Nephron progenitor cell (in vitro differentiated cells): ENCODE measurements at places on chromosomes 12 and 14.
A peak's percentile ranks its signal among the peaks of the same experiment; 100 is the strongest.

- H3K36me3 ChIP-seq, result no peaks in the 10 kb centered on the region
- DNase-seq, result no peak
- H3K27me3 ChIP-seq, result peaks cover 4% of the 10 kb centered on the region
These were observed 56.4 kb downstream of the GLT1D1 start for GRCh38 chr12:128909653-128910052.

DNA sequence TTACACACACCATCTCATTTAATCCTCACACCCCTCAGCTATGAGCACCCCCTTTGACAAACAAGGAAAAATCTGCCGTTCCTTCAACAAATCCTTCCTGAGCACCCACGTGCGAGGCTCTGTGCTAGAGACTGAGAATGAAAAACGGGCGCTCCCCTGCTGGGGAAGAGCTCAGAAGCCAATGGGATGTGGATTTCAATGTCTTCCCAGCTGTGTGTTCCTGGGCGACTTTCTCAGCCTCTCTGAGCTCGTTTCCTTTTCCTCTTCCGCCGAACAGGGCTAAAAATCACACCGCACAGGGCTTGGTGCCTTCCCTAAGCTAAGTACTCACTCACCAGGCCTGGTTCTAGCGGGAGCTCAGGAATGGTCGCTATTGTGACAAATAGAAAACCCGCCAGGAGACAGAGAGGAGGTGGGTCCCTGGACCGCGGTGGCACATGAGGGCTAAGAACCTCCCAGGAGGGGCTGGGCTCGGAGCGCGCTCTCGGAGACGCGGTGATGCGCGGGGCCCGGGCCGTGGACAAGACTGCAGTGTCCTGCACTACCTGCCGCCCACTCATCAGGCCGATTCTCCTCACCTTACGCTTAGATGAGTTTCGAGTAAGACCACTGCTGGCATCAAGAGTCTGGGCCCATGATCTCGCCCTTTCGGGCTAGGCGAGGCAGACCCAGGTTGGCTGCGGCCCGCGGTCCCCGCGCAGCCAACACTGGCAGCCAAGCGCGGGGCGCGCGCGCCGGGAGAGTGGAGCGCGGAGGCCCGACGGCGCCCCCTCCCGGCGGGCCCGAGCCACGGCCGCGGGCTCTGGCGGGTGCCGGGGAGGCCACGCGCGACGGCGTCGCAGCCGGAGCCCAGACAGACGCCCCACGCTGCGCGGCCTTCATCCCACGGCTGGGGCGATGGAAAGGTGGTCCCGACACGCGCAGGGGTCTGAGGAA, 17.0 kb downstream of the ZDHHC22 start:
- DNase-seq, result peak; percentile 65
- H3K27me3 ChIP-seq, result peaks cover 83% of the 10 kb centered on the region
- peaks cover 19% of the 10 kb centered on the region for H3K4me1 ChIP-seq
- H3K4me3 ChIP-seq, result peak overlapping the region; percentile 76

DNA sequence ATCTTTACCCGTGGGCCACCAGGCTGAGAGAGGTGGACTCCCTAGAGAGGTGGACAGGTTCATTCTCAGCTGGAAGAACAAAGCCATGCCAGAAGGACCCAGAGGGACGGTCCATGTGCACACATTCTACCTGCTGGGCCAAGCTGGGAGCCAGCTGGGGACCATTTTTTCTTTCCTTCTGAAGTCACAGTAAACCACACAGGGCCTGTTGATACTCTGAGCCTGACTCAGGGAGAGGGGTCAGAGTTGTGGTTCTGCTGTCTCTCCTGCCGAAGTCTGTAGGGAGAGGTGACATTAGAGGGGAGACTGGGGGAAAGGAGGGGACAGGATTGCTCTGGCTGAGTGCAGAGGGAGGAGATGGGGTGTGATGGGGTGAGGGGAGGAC, 148.6 kb downstream of the TSPAN9 start:
- H3K4me1 ChIP-seq, result peaks cover 68% of the 10 kb centered on the region
- DNase-seq, result no peak

GRCh38 chr14:23648764-23649460, 12.7 kb downstream of the DHRS2 start:
- H3K27me3 ChIP-seq, result peaks cover 36% of the 10 kb centered on the region
- no peak overlapping the region for H3K4me3 ChIP-seq
- H3K36me3 ChIP-seq, result no peaks in the 10 kb centered on the region
- no peak for DNase-seq
- no peak overlapping the region for H3K27ac ChIP-seq

DNA sequence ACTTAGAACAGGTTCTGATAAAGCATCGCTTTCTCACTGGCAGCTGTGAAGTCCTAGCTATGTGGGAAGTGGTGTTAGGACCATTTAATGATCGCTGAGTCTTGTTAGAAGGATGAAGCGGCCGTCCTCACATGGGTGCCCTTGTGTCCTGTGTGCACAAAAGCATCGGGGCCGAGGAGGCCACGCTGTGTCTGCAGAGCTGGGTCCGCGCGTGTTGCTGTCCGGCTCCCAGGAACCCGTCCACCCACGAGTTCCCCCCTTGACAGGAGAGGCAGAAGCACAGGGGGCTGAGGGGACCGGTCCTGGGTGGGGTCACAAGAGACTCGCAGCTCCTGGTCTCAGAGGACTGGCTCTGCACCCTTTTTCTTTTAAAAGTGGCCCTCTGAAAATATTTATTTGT, 90.4 kb downstream of the ADGRD1 start:
- peak overlapping the region; percentile 71 for H3K27ac ChIP-seq
- DNase-seq, result no peak
- peaks cover 62% of the 10 kb centered on the region for H3K4me1 ChIP-seq
- no peaks in the 10 kb centered on the region for H3K36me3 ChIP-seq
- no peak overlapping the region for H3K4me3 ChIP-seq

- peaks cover 10% of the 10 kb centered on the region for H3K27me3 ChIP-seq
- DNase-seq, result peak; percentile 24
- no peaks in the 10 kb centered on the region for H3K36me3 ChIP-seq
- H3K27ac ChIP-seq, result no peak overlapping the region
- no peak overlapping the region for H3K4me3 ChIP-seq
These were observed 55.7 kb upstream of the BCL11B start for GRCh38 chr14:99327458-99328250.

DNA sequence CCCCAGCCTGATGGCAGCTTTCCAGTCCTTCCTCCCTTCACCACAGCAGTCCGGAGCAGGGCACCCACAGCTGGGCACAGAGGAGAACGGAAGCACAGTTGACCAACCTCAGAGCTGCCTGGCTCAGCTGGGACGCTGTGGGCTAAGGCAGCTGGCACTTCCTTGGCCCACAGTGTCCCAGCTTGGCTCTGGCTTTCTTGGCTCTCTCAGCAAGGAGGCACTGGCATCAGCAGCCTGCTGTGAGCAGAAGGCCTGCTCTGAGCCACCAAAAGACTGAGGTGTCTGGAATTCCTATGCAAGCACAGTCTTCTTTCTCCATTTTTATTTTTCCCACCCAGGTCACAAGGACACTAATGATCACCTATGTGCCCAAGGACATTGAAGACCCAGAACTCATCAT, 32.6 kb downstream of the NGB start:
- no peak overlapping the region for H3K27ac ChIP-seq
- H3K27me3 ChIP-seq, result peaks cover 35% of the 10 kb centered on the region
- H3K4me3 ChIP-seq, result no peak overlapping the region
- no peaks in the 10 kb centered on the region for H3K4me1 ChIP-seq

- peak overlapping the region; percentile 99 for H3K4me3 ChIP-seq
- H3K27me3 ChIP-seq, result no peaks in the 10 kb centered on the region
- peaks cover 53% of the 10 kb centered on the region for H3K4me1 ChIP-seq
- peaks cover 39% of the 10 kb centered on the region for H3K36me3 ChIP-seq
These were observed 1.5 kb downstream of the TRIAP1 start for GRCh38 chr12:120444676-120445075.

- no peak for DNase-seq
- peaks cover 3% of the 10 kb centered on the region for H3K27me3 ChIP-seq
- H3K4me3 ChIP-seq, result no peak overlapping the region
- no peaks in the 10 kb centered on the region for H3K36me3 ChIP-seq
- no peak overlapping the region for H3K27ac ChIP-seq
- H3K4me1 ChIP-seq, result no peaks in the 10 kb centered on the region
These were observed 80.0 kb upstream of the SLC8A3 start for GRCh38 chr14:70268760-70269159.

- peaks cover 52% of the 10 kb centered on the region for H3K4me1 ChIP-seq
- no peak overlapping the region for H3K4me3 ChIP-seq
- H3K36me3 ChIP-seq, result no peaks in the 10 kb centered on the region
- DNase-seq, result no peak
- H3K27ac ChIP-seq, result peak overlapping the region; percentile 5
These were observed 129.2 kb upstream of the ARHGAP5 start for GRCh38 chr14:31947680-31948595.

DNA sequence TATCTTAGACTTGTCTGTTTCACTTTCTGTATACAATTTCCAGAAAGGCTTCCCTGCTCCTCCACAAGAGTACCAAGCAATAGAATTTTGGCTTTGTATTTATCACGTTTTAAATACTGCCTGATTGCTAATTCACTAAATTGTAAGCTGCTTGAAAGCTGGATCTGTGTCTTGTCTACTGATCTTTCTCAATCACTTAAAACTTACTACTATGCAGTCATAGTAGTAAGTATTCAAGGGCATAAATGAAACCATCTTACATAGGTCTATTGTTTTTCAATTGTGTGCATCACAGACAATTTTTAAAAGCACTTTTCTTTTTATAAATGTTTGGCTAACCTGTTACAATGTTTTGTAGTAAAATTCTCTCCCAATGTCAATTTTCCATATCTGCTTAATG, 1.2 kb upstream of the GLIPR1L2 start:
- H3K4me3 ChIP-seq, result peak overlapping the region; percentile 88
- peaks cover 5% of the 10 kb centered on the region for H3K36me3 ChIP-seq
- H3K27me3 ChIP-seq, result peaks cover 7% of the 10 kb centered on the region
- DNase-seq, result no peak
- H3K27ac ChIP-seq, result no peak overlapping the region
- H3K4me1 ChIP-seq, result peaks cover 28% of the 10 kb centered on the region

GRCh38 chr14:36085861-36086260, 90.7 kb downstream of the PTCSC3 start:
- H3K4me3 ChIP-seq, result no peak overlapping the region
- no peaks in the 10 kb centered on the region for H3K36me3 ChIP-seq
- peaks cover 20% of the 10 kb centered on the region for H3K4me1 ChIP-seq
- peaks cover 25% of the 10 kb centered on the region for H3K27me3 ChIP-seq

- peaks cover 7% of the 10 kb centered on the region for H3K4me1 ChIP-seq
- no peak overlapping the region for H3K4me3 ChIP-seq
- H3K36me3 ChIP-seq, result no peaks in the 10 kb centered on the region
- peak overlapping the region; percentile 50 for H3K27ac ChIP-seq
These were observed 203.1 kb downstream of the KIF21A start for GRCh38 chr12:39239490-39240486.

- peaks cover 53% of the 10 kb centered on the region for H3K4me1 ChIP-seq
- peaks cover 4% of the 10 kb centered on the region for H3K27me3 ChIP-seq
- peaks cover 46% of the 10 kb centered on the region for H3K36me3 ChIP-seq
- H3K27ac ChIP-seq, result peak overlapping the region; percentile 55
These were observed 16.1 kb upstream of the DUSP6 start for GRCh38 chr12:89368391-89368790.

DNA sequence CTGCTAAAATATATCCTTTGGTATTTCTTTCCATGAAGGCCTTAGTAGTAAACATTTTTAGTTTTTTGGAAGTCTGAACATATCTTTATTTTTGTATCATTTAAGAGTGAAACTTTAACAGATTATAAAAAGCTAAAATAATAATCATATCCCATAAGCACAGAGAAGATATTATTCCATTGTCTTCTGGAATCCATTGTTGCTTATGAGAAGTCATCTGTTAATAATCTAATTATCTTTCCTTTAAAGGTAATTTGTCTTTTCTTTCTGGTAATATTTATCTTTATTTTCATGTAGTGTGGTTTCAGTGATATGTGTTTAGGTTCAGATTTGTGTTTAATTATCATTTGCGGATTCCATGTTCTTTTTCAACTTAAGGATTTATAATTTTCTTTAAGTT, 261.7 kb downstream of the MSRB3 start:
- H3K27ac ChIP-seq, result no peak overlapping the region
- peaks cover 42% of the 10 kb centered on the region for H3K36me3 ChIP-seq
- no peak overlapping the region for H3K4me3 ChIP-seq
- H3K27me3 ChIP-seq, result peaks cover 5% of the 10 kb centered on the region
- DNase-seq, result no peak

- H3K36me3 ChIP-seq, result no peaks in the 10 kb centered on the region
- no peaks in the 10 kb centered on the region for H3K4me1 ChIP-seq
- no peak overlapping the region for H3K27ac ChIP-seq
- peaks cover 9% of the 10 kb centered on the region for H3K27me3 ChIP-seq
These were observed 261.5 kb downstream of the SUDS3 start for GRCh38 chr12:118637767-118638370.

DNA sequence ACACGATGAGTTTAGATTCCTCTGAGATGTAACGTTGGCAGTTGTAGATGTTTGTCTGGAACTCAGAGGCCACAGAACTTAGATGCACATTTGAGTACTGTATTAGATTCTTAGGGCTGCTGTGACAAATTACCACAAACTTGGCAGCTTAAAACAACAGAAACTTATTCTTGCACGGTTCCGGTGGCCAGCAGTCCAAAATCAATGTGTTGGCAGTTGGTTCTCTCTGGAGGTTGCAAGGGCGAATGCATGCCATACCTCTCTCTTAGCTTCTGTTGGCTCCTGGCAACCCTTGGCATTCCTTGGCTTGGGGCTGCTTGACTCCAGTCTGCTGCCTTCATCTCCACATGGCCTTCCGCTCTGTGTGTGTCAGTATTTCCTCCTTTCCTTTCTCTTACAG, 118.9 kb downstream of the C12orf75 start:
- H3K36me3 ChIP-seq, result no peaks in the 10 kb centered on the region
- H3K4me1 ChIP-seq, result peaks cover 44% of the 10 kb centered on the region
- DNase-seq, result no peak
- H3K4me3 ChIP-seq, result no peak overlapping the region
- no peak overlapping the region for H3K27ac ChIP-seq

GRCh38 chr12:31326736-31327659, 1.0 kb upstream of the SINHCAF start:
- peak overlapping the region; percentile 100 for H3K4me3 ChIP-seq
- no peaks in the 10 kb centered on the region for H3K27me3 ChIP-seq
- no peaks in the 10 kb centered on the region for H3K36me3 ChIP-seq

DNA sequence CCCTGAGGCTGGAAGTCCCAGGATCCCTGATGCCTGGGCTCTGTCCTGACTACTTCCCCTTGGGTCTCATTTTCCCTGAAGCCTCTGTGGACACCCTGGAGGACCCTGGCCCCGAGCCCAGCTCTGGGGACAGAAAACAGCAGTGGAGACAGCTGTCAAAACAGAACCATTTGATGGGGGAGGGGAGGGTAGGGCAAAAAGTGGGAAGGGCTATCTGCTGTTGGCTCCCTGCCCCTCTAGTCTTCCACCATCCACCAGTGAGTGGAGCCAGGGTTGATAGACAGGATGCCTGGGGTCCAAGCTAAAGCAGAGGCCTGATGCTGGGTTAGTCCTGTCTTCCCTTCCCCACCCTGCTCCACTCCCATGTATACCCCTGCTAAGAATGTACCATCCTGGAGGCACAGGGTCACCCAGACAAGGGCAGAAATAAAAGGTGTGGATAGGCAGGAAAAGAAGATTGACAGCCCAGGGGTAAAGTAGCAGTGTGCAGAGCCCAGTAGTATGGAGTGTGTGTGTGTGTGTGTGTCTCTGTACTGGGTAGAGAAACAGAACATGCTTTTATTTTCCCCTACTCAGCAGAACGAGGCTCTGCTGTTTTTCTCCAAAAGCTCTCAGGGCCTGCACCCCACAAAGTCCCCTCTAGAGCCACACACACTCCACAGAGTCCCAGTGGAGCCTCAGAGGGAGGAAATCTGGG, 9.8 kb downstream of the ZNF385A start:
- no peak overlapping the region for H3K4me3 ChIP-seq
- H3K27ac ChIP-seq, result peak overlapping the region; percentile 64
- DNase-seq, result no peak
- peaks cover 12% of the 10 kb centered on the region for H3K36me3 ChIP-seq
